ENCODE measurements at places on chromosomes 13 and 19.
A peak's percentile ranks its signal among the peaks of the same experiment; 100 is the strongest.

- no peak for DNase-seq
Observed at GRCh38 chr19:15196360-15197005, 4.3 kb downstream of the NOTCH3 start.

GRCh38 chr19:48364598-48365348 is 606 bp downstream of the SYNGR4 start:
- peak; percentile 13 for DNase-seq

- DNase-seq = no peak
Observed at GRCh38 chr19:48674216-48674809, 1.5 kb upstream of the NTN5 start.

DNA sequence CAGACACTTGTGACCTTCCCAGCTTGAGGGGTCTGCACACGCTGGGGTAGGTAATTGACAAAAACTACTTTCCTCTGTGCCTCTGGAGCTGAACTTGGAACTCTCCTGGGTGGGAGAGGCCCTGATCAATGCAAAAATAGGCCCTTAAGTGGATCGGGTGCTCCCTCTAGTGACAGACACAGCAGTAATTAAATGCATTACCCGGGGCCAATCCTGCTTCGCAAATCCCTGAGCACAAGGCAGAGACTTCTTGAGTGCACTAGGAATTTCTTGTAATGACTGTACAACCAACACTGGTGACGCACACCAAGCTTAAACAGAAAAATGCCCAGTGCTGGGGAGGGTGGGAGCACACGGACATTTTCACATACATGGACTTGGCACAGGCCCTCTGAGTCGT is 10.6 kb upstream of the UBE2S start:
- peak; percentile 45 for DNase-seq

DNA sequence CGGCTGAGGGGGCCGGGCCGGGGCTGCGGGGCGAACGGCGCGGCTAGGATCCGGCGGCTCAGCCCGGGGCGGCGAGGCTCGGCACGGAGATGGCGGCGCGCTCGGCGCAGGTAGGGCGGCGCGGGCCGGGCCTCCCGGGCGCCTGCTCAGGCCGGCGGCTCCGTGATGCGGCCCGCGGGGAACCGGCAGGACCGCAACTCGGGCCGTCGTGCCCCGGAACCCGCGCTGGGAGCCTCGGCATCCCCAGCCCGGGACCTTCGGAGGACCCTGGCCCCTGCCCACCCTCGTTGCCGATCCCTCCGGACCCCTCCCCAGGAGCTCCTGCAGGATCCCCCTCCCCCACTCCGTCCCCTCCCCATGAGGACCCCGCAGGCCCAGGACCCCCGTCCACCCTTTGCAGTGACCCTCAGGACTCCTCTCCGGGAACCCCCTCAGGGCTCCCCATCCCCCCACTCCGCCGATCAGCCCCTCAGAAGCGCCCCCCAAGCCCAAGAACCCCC is 304 bp downstream of the EVI5L start:
- DNase-seq = no peak

DNA sequence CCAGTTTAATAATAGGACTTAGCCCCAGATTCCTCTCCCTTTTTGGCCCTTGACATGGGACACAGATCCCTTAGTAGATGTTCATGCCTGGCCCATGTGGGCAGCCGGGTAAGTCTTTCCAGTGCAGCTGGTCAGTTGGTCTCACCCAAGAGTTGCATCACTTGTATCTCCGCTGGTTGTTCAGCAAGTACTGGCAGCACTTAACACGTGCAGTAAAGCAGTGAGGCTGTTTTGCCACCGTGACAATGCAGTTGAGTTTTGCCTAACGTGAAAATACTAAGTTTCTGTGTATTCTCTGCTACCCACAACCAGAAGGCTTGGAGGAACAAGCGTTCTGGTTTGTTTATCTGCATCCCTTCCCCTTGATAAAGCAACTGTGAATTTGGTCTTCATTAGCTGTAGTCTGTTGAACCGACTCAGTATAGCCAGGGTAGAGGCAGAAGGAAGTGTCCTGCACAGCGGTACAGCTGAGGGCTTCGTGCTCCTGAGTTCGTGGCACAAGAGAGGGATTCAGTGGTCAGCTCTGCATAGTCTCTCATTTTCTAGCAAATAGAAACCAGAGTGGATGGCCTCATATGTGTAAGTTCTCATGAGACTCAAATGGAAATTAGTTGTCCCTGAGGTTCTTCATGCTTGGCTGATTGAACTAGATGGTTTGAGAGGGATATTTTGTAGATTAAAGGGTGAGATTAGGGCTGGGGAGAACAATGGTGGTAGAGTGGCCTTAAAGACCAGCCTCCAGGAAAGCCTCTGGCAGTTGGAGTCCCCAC is 50.3 kb downstream of the ARHGEF7 start:
- no peak for DNase-seq

GRCh38 chr13:101712026-101712348 is 259.5 kb downstream of the ITGBL1 start:
- DNase-seq = no peak

DNA sequence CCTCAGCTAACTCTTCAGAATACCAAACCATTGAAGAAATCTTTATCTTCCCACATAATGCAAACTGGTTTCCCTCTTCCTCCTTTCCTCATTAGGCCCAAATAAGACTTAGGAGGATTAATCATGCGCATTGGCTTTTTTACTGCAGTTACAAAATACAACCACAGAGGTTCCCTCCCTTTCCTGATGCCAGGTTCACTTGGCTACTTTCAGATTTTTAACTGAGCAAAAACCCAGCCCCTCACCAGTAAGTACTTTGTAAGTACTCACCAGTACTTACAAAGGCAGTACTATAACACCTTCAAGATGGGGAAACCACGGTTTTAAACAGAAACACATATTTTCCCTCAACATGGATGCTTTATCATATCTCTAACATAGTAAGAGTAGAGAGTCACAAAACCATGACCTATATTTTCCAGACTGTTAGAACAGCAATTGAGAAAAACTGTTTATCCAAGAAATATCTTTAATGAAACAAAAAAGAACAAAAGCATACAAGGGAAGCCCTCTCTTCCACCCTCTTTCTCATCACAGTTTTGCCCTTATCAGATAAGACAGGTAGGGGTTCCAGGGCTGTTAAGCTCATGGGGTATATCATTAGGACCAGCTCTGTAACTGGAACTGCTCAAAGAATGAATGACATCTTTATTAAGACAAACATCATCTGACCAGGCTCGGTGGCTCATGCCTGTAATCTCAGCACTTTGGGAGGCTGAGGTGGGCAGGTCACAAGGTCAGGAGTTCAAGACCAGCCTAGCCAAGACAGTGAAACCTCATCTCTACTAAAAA is 12.7 kb downstream of the FOXO1 start:
- no peak for DNase-seq

- no peak for DNase-seq
Observed at GRCh38 chr19:40990972-40991381, at the start of gene CYP2B6. CYP2B6 (plus strand) TSS chr19:40991282; CDS start chr19:40991306, 24 bp downstream.

DNA sequence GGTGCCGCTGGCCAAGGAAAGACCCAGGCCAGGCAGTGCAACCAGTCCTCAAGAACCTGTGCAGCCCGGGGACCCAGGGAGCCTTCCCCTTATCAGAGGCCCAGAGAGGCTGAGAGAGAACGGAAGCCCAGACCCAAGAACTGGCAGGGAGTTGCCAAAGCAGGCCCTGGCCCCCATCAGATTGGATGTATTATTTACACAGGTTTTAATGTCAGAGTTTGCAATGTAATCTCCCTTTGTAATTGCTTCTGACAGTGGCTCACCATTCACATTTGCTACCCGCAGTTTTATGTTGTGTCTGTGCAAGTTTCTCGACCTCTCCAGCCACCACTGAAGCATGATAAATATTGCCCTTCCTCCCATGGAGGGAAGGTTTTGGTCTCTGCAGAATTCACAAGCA is 660.9 kb downstream of the LIG4 start:
- DNase-seq = no peak

- no peak for DNase-seq
Observed at GRCh38 chr13:67223024-67223423, 7.1 kb downstream of the PCDH9 start.

GRCh38 chr13:26707122-26708006 is 53.2 kb downstream of the GPR12 start:
- DNase-seq = peak; percentile 40

GRCh38 chr13:113063091-113063491 is 42.5 kb upstream of the F7 start:
- DNase-seq = no peak

DNA sequence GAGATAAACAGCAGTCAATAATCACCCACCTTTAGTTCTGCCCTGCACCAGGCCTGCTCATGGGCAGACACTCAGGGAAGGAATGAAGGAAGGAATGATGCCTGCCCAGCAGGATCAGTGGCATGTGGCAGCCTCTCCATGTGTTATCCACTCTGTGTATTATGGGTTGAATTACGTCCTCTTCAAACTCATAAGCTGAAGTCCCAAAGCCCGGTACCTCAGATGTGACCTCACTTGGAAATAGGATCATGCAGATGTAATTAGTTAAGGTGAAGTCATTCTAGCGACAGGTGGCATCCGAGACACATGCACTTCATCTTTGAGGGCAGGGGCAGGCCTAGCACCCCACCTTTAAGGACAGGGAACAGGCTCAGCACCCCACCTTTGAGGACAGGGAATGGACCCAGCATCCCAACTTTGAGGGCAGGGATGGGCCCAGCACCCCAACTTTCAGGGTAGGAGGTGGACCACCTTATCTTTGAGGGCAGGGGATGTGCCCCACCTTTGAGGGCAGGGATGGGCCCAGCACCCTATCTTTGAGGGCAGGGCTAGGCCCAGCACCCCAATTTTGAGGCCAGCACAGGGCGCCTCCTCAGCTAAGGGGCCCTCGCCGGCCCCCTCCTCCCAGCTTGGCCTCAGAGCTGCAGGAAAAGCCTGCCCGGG is 127.6 kb downstream of the URI1 start:
- DNase-seq = no peak

DNA sequence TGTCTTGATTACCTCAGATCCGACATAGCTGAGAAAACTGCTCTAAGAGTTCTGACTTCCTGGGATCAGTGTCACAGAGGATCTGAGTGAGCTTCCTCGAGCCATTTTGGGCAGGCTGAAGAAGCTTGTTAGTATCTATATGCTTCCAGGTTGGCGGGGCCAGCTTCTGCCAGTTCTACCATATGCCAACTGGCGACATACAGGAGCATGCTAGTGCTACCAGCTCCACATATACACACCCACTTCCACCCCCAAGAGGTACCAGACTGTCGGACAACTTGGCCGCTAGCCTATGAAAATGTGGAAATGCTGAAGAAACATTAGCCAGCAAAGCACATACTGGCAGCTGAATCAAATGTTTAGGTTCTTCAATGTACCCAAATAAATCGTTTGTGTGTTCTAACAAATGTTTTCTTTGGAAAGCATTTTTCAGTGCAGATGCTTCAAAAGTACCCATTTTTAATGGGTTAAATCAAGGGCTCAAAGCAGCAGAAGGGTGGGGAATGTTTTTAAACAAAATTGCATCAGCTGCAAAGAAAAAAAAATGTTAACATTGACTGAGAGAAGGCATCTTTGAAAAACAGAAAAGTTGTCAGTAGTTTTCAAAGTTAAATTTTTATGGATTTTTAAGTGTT is 163.7 kb downstream of the KLF12 start:
- DNase-seq = no peak

DNA sequence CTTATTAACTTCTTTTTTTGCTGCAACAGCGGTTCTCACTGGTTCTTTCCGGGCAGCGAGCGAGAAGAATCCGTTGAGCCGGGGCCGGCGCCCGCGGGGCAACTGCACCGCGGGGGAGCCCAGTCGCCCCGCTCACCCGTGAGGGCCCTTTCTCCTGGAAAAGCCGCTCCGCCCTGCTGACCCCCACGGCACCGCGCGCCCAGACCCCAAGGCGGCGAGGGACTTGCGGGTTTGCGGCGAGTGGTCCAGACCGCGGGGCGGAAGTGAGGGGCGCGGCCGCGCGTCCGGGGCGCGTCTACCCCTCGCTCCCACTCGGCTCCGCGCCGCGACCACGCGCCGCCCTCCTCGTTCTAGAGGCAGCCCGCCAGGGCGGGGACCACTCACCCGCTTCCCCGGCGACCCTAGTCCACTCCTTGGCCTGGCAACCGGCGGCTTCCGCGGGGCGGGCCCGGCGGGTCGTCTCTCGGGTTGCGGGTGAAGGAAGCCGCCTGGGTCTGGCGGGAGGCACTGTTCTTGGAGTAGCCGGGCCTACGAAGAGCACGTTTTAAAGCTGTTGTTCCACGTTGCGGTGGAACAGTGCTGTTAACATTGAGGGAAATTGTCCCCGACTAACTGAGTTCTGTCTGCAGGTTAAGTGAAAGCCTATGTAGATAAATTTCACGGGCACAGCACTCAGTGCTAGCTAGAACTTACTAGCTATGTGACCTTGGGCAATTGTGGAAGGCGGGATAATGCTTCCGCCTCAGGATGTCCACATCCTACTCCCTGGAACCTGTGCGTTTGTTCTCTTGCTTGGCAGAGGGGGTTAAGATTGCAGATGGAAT is at the start of gene NEK3:
NEK3 (minus strand) TSS at position 439 of the 824 bp plus-strand sequence. CDS start 3,406 bp downstream, outside the sequence.
- peak; percentile 53 for DNase-seq

GRCh38 chr19:8396563-8397203 is 6.5 kb downstream of the RAB11B start:
- peak; percentile 66 for DNase-seq

DNA sequence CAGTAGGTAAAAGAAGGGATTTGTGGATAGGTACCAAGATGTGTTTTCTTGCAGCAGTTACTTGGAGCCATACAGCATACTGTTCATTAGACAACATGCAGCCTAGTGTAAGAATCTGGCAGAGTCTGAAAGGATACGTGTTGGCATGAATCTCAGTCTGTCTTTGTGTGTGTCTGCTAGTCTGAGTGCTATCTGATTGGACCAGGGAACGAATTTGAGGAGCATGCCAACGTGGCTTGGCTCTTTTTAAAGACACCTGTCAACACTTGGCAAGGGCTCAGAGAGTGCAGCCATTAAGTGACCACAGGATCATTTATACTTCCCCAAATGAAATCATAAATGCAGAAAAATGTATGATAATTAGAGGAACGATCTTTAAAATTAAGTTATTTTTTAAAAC is 27.6 kb upstream of the ATXN8OS start:
- DNase-seq = no peak

DNA sequence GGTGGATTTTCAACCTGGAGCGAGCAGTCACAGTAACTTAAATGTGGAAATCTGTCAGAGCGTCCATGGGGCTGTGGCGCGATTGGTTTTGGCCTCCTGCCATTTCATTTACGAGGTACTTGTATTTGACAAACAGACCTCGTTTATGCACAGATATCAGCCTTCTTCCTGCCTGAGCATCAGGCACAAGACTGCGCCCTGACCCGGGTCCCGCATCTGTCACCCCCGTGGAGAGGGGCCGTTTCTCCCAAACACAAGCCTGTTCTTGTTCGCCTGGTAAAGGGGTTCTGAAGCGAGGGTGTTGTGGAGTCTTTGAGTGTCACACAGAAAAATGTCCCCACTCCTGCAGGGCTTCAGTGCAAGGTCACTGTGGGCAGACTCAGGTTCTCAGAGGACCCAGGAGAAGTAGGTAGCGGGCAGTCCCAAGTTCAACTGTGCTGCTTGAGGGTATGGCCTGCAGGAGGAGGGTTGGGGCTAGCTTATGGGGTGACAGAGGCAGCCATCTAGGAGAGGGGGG is 202.3 kb downstream of the URI1 start:
- DNase-seq = no peak

- DNase-seq = no peak
Observed at GRCh38 chr13:60696602-60697001, 299.6 kb downstream of the TDRD3 start.

GRCh38 chr13:112679932-112680677 is 9.7 kb upstream of the ATP11A start:
- no peak for DNase-seq

All from stimulated activated CD4-positive, alpha-beta T cell treated with anti-CD3 and anti-CD28 coated beads, Interleukin-1b, Interleukin-23, amount 100 ng/mL, for 48 hours (primary cell).